Caudate nucleus (tissue), 63 donors: ENCODE measurements at places on chromosomes 11 and 22.
A peak's percentile ranks its signal among the peaks of the same experiment; 100 is the strongest.

DNA sequence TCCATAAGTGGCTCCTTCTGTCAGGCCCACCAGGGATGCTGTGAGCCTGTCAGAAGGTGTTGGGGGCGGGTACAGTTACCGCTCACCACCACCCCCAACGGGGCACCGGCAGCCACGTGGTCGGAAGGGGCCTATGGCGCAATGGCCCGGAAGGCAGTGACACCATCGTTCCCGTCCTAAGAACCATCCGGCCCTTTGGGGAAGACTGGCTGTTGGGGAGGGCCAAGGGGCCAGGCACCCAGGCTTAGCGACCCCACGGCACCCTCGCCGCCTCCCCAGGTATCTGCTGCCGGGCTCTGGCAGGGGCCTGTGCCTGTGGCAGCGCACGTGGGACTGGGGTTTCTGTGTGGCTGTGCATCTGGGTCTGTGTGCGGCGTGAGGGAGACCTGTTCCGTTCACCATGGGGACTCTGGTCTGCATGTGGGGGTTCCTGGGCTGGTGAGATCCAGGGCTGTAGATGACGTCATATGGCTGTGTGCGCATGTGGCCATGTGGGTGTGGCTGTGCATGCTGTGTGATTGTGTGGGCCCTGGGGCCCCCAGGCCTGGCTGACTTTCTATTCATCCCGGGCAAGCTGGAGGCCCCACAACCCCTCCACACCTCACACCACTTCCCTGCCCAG is 717 bp downstream of the OSM start:
- no peak for DNase-seq

GRCh38 chr11:19561011-19561410 is 151.6 kb upstream of the NAV2 start:
- no peak for DNase-seq

- no peak for DNase-seq
Measured at GRCh38 chr22:33465554-33465953, 407.4 kb upstream of the SYN3 start.

DNA sequence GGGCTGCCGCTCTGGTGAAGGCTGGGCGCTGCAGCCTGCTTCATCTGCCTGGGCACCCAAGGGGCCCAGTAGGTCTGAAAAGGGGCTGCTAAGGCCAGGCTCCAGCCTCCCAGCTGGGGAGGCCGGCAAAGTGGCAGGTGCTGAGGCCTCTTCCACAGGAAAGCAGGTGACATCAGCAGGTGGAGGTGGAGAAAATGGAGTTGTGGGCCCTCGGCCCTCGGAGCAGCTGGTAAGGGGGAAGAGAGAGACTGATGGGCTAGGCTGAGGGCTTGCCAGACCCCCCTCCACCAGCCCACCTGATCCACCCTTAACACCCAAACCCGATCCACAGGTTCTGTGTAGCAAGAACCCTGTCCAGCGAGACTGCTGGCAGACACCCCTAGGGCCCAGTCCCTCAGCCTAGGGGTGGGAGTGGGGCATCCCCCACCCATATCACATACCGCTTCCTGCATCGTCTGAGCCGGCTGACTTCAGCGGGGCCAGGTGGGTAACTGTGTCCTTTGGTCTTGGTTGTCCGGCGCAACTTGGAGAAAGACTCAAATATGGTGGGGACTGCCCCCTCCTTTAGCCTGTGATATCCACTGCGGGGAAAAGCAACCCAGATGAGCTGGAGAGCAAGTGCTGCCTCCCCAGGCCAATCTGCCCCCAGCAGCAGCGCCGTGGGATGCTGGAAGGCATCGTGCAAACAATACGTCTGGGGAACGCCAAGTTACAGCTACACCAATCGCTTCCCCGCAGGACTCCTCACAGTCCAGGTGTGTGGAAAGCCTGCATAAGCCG is 1.5 kb downstream of the THAP7 start:
- no peak for DNase-seq

DNA sequence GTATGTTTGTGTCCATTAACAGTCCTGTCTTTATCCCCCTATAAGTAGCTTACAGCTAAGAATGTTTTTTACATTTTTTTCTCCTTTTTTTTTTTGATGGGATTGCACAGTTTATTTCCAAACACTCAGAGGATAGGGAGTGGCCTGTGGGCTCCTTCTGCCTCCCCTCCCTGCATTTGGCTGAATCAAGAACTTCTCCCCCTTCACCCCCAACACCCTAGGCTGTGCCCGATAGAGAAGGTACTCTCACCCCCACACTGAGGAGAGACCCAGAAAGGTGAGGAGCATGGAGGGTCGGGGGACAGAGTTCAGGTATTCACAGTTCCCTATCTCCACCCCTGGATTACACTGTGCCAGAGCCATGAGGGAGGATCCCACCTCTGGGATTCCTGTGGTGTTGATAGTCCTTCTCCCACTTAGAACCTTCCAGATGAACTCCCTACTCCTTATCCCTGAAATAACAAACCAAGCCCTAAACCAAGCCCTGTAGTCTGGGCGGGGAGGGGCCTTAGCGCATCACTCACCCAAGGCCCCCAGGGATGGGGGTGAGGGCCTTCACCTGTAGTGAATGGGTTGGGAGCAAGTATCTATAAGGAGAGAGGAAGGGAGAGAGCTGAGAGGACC is 97.1 kb downstream of the ADAMTS15 start:
- DNase-seq = no peak

- DNase-seq = no peak
Measured at GRCh38 chr11:65043881-65044501, 3.0 kb downstream of the SAC3D1 start.

- DNase-seq = peak; percentile 65
Measured at GRCh38 chr22:50200461-50201190, at the start of gene SELENOO. TSS of gene SELENOO (plus strand) at chr22:50201011. CDS start at chr22:50201037, 26 bp downstream.

- peak; percentile 45 for DNase-seq
Measured at GRCh38 chr11:16613512-16614381, 124.7 kb upstream of the C11orf58 start.
